ENCODE measurements at places on chromosomes 7 and 10.

GRCh38 chr10:46092524-46093081 lies 46.5 kb upstream of the MSMB start:
- DNase-seq: no peak

DNA sequence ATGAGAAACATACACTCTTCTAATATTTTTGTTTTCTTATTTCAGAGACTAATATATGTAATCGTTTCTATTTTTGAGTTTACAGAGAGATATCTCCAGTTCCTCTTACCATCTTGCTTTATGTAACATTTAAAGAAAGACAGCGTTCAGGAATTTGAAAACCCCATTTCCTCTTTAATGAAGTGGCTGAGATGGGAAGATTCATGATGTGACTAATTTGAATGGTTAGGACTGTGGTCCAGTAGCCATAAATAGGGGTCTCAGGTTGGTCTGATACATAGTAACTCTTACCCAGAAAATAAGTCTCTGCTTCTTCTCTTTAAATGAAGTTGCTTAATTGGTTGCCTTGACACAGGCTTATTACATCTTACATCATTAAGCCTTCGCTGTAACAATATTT lies 6.9 kb downstream of the KMT2E start:
- no peak for DNase-seq

- no peak for DNase-seq
Observed at GRCh38 chr10:77175631-77176222, 461.9 kb downstream of the KCNMA1 start.

GRCh38 chr7:69633122-69633831 lies 35.0 kb downstream of the AUTS2 start:
- DNase-seq: no peak

DNA sequence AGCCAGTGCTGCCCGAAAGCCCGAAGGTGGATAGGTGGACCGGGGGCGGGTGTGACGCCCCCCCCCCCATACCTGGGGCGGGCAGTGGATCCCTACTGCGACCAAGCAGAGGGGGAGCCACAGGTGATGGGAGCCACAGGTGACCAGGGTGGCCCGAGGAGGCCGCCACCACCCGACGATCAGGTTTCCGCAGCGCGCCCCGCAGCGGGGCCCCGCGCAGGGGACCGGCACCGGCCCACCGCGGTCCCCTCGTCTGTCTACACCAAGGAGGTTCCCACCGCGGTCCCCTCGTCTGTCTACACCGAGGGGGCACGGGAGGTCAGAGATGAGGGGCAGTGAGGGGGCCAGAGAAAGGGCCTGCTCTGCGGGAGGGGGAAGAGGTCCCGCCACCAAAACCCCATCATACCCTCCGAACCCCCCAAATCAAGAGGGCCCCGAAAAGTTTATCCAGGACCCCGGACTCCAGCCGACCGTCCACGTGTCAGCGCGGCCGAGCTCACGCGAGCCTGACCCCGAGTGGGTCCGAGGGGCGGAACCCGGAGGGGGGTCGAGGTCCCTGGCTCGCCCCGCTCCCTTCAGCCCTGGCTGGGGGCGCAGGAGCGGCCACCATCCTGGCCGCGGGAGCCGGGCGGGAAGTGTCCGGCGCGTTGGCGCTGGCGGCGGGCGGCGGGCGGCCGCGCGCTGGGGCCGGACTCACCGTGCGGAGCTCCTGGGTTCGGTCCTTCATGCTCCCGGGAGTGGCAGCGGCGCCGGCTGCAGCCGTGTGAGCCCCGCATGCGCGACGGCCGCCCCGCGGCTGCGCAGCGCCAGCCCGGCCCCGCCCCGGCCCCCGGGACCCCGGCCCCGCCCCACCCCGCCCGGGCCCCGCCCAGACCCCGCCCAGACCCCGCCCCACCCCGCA lies at the start of gene STX1A:
STX1A (minus strand) TSS at position 765 of the 901 bp plus-strand sequence; CDS start at position 727, 38 bp downstream.
- DNase-seq: peak; percentile 62

DNA sequence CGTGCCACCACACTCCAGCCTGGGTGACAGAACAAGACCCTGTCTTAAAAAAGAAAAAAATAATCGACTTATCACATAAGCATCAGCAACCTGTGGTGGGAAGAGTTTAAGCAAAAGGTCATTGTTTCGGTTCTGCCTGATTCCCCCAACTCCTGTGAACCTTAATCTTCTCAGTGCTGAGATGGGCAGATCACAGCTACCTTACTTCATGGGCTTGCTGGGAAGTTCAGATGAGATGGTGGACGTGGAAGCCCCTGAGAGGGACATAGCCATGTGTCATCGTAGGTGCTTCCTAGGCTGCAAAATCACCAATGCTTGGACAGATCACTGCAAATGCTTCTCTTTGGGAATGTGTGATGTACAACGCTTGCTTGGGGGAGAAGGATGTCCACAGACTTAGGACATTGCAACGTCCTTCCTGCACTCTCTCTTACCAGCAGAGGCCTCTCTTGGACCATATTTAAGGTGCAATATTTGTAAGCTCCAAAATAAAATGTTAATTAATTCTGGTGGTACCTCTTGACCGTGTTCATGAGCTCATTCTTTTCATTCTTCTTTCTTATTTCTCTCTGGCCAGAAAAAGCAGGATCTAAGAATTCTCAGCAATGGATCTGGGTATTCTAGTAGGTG lies 8.6 kb downstream of the GJD4 start:
- DNase-seq: no peak

DNA sequence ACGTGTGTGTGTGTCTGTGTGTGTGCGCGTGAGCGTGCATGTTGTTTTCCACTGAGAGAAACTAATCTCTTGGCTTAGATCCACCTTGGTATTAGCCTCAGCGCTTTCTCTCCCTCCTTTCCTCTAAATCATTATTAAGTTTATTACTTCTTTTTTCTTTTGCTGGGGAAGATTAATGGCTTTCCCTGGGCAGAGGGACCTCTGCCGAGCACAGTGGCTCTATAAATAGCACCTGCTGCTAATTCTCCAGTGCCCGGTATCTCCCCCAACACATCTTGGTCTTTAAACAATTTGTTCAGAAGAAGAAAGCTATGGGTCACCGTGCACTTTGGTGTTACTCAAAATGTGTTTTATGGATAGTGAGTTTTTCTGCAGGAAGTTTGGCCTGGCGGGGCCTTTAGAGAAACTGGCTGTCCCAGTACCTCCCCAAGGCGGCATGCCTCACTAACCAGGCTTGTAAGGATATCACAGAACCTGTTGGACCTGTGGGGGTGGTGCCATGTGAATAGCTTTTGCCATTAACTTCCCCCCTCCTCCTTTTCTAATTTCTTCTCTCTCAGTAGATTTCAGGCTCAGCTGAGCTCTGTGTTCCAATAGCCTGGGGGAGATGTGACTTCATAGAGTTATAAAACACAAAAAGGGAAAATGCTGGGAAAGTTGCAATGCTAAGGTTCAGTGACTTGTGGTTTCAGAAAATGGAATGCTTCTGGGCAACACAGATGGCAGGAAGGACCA lies 70.1 kb upstream of the RAB11FIP2 start:
- DNase-seq: no peak

DNA sequence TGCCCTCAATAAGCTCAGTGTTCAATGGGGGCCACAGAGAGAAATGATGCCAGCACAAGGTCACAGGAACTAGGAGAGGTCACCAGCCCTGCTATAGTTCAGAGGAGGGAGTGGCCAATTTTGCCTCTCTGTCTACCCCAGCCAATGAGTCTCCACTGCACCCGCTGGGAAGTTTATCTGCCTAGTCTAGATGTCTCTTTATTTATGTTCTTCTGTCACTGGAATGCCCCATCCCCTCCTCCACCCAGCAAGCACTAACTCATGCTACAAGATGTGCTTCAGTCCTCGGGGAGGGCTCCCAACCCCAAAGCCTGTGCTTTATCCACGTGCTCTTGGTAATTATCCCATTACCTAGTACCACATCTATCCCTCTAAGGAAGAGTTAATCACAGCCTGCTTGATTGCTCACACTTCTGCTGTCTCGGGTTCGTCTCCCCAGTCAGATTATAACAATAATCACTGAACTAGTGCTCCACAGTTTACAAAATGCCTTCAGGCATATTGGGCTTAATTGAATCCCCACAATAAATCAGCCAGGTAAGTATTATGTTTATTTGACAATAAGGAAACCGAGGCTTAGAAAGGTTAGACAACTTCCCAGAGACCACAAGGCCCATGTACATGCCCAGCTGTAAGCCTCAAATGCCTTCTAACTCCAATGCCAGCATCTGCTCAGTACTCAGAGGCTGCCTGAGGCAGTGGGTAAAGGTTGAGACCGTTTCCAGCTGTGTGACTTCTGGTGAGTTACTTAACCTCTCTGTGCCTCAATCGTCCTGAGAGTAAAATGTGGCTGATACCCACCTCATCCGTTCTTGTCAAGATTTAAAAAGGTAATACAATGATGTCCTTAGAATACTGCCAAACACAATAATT lies 3.9 kb downstream of the HIP1 start:
- DNase-seq: no peak

- DNase-seq: no peak
Observed at GRCh38 chr7:46281071-46281470, 360.0 kb upstream of the IGFBP3 start.

DNA sequence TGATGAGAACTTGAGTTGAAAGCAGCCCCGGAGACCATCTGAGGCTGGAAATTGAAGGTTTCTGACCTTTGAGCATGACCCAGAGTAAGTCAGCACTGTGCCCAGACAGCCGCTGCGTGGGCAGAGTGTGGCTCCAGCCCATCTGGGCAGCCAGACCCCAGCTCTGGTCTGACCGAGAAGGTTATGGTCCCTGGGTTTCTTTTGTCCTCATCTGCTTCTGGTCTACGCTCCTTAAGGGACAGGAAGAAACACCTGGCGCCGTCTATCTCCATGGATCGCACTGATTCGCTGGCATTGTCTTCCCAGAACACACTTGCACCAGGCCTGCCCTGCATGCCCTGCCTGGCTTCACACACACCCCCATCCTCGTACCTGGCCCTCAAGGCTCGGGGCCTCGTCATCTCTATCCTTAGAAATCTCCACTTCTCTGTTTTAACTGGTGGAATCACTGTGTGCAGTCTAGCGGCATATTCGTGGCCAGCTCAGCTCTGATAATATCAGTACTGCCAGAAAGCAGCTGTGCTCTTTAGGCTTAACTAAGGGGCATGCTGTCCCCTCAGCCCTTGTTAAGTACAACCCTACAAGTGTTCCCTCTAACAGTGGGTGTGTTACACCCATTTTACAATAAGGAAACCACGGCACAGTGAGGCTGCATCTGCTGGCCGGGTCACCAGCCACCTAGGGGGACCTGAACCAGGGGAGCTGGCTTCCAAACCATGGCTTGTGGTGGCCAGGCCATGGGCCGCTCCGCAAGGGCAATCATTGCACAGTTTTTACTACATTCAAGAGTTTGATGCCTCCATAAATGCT lies 127.7 kb downstream of the ADCY1 start:
- DNase-seq: no peak

GRCh38 chr10:75261813-75262705 lies 26.3 kb upstream of the COMTD1 start:
- no peak for DNase-seq

- DNase-seq: no peak
Observed at GRCh38 chr7:92647652-92648051, 57.5 kb upstream of the FAM133B start.

GRCh38 chr7:137703291-137704010 lies 143.3 kb downstream of the DGKI start:
- no peak for DNase-seq

DNA sequence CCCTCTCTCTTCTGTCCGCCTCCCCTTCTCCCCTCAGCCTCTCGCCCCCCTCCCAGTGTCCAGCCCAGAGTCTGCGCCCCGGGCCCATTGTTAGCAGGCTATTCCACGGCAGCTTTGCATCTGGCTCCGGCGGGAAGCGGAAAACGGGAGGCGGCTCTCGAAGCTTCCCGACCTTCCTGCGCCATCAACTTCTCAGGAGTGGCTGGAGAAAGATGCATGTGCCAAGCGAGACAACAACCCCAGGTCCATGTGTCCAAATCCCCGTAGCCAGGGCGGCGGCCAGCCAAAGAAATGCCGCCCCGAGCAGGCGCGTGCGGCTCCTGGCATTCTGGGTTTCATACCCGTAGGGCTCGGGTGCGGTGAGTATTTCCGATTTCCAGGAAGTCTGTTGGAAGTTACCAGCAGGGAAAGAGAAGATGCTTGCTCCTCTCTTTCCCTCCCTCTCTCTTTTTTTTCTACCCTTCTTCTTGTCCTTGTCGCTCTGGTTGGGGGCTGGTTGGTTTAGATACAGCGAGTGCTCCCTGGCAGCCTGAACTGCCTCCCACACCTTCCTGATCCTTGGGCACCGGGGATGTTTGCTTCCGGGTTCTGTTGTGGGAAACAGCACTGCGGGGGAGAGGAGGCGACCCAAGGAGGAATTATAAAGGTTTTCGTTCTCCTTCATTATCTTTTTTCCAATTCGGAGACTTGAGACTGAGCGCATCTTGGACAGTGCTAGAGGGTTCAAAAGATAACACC lies 1.2 kb upstream of the HOXA2 start:
- DNase-seq: no peak

DNA sequence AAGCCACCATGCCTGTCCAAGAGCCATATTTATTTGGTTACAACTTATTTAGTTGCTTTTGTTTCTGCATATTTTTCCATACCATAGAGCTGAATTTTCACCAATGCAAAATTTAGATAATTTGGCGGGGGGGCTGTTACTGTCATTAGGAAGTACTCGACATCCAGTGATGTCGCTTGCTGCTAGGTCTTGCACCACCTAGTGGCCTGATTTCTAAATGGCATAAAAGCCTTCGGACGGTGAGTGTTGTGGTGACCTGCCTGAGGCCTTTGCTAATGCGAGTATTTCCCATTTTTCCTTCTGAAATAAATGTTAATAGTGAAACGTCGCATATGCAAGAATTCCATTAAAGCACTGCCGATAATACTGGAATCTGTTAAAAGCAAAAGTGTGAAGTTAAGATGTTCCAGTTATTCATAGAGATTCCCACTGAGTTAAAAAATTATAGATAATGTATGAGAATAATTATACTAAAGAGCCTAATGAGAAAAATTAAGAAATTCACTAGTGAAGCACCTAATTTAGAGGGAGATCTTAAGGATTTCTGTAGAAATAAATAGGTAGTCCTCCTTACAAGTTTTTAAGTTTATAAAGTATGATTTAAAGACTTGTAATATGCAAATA lies 86.1 kb upstream of the DNAJB6 start:
- DNase-seq: no peak

DNA sequence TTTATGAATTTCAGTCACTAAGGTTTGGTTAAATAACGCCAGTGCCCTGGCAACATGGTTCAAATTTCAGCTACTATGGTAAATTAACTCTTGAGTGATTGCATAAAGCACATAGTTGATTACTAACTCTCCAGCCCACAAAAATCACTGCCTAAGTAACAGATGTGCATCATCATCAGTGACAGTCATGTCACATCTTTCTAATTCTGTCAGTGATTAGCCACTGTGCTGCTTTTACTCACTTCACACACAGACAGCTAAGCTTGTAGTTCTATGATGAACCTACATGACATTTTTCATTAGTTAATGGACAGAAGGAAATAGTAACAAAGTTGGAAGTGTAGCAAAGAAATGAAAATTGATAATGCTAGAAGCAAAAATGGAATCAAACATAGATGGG lies 108.9 kb downstream of the DNAH11 start:
- no peak for DNase-seq

DNA sequence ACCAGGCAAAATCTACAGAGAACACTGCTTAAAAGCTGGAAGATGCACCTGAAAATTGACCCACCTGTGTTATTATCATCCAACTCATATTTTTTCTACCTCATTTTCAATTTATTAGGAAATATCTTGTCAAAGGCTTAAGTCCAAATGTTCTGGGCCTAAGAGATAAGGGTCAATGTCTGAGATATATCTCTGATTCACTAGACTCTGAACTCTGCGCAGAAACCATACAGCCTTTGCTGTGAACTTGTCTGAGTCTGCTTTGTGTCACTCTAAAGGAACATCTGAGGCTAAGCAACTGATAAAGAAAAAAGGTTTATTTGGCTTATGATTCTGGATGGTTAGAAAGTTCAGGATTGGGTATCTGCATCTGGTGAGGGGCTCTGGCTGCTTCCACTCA lies 3.7 kb downstream of the PON1 start:
- no peak for DNase-seq
